Cerebellar nuclear complex (tissue), 1 donor: ENCODE measurements at places on chromosomes 3 and 15.

GRCh38 chr3:102979682-102980354, 545.0 kb downstream of the ZPLD1 start:
- no peak for DNase-seq

DNA sequence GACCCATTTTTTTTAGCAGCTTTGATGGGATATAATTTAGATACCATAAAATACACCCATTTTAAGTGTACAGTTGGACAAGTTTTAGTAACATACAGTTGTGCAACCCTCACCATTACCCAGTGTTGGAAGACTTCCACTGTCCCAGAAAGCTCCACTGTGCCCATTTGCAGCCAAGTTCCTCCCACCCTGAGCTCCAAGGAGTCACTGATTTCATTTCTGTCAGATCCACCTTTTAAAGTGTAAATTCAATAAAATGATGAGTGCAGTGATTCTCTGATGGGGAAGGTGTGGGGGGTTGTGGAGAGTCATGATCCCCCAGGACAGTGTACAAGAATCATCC, 93.2 kb upstream of the IGF1R start:
- DNase-seq: no peak

- DNase-seq: no peak
Measured at GRCh38 chr15:58678683-58679082, 70.8 kb downstream of the ADAM10 start.

- DNase-seq: no peak
Measured at GRCh38 chr3:87088993-87089841, 98.3 kb upstream of the VGLL3 start.

DNA sequence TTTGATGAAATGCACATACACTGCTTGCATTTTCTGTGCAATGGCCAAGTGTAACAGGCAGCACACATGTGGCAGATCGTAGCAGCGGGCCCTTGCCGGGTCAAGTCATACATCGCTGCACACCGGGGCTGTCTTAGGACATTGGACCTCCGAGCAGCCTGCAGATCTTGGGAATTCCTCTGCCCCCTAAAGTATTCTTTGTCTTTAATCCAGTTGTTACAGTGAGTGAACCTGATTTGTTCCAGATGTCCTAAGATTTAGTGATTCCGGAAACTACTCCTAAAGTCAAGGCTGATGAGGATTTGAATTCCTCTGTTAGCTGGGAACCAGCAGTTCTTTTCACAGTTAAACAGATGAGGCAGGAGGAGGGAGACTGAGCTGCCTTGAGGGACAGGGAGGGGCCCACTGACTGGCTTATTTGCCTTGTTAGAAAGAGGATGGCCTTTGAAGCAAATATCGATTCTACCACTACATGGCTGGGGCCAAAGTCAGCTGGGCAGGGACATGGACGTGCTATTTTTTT, 190.7 kb upstream of the CTDSPL start:
- DNase-seq: no peak

DNA sequence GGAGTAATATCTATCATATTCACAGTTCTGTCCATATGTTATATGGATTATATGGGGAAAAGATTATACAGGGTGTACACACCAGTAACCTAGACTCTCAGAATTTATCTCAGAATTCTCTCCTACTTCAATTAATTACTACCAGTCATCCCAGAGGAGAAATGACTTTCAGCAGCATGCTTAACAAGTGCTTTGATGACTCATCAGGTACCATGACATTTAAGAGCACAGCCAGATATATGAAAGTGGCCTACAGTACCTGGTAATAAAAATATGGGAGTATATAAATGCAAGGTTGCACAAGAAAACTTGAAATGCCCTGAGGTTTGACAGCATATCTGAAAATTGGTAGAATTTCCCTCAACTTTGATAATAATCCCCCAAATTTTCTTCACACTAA, 1273.0 kb downstream of the OTOL1 start:
- no peak for DNase-seq

DNA sequence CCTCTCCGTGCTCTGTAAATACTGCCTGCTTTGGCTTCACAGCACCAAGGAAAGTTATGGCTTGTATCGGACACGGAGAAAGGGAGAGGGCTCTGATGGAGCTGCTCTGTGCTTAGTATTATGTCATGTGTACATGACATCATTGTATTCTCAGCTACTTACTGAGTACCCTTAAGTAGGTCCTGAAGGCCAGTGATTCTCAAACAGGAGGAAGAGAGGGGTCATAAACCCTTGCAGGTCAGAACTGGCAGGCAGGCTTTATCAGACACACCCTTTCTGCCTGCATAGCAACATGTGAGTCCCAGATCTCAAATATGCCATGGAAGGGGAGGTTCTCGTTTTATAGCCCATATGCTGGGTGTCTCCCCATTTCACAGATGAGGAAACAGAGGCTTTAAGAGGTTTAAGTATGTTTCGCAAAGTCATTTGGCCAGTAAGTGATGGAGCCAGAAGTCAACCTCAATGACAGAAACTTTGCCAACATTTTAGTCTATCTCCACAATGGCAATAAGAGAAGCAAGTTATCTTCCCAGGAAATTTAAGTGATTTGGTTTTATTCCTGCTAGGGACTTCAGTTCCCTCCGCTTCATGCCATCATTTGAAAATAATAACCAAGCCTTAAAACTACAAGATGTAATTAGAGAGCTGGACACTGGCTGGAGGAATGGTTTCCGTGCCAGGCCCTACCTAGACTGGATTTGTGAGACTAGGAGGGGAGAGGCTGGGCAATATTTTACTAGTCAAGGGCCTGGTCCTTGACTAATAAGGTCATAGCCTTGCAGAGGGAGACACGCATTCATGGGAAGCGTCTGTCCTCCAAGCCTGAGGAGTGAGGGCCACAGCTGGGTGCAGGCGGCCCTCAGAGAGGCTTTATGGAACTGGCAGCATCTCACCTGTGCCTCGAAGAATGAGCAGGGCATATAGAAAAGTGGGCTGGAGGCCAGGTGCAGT, 133.0 kb downstream of the XXYLT1 start:
- DNase-seq: no peak

- DNase-seq: no peak
Measured at GRCh38 chr15:33150431-33150941, 44.0 kb downstream of the FMN1 start.

GRCh38 chr15:40091861-40092255, 16.8 kb downstream of the BMF start:
- no peak for DNase-seq

GRCh38 chr15:45384700-45385099, 6.4 kb upstream of the GATM start:
- DNase-seq: no peak

DNA sequence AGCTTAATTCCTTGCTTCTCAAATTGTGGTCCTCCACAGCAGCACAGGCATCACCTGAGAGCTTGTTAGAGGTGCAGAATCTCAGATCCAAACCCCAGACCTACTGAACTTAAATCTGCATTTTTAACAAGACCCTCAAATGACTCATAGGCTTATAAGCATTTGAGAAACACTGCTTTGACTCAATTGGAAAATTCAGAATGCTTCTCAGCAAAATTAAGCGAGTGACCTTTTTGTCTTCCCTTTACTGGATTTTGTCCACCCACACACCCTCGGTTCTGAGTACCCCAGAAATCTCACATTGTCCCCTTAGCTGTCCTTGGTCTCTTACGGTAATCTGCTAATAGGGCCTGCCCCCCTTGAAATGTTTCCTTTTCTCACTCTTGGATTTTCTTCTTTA, 17.9 kb downstream of the CD80 start:
- DNase-seq: no peak

DNA sequence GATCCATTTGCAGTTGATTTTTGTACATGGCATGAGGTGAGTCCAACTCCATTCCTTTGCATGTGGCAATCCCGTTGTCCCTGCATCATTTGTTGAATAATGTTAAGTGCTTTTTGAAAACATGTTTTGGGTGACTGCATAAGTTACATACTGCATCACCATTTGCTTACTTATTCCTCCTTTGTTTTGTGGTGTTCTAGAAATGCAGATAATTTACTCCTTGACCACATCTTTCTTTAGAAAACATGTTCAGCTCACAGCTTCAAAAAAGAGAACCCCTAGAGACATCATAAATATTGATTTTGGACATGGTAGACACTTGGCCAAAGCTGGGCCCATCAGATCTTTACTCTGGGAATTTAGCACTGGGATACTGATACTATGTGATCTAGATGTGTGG, 135.3 kb upstream of the DAZL start:
- no peak for DNase-seq

- DNase-seq: no peak
Measured at GRCh38 chr3:155766206-155766605, 21.3 kb upstream of the PLCH1 start.

- no peak for DNase-seq
Measured at GRCh38 chr3:20074226-20075063, 34.2 kb downstream of the KAT2B start.

- no peak for DNase-seq
Measured at GRCh38 chr3:13747627-13748026, 132.2 kb downstream of the WNT7A start.

DNA sequence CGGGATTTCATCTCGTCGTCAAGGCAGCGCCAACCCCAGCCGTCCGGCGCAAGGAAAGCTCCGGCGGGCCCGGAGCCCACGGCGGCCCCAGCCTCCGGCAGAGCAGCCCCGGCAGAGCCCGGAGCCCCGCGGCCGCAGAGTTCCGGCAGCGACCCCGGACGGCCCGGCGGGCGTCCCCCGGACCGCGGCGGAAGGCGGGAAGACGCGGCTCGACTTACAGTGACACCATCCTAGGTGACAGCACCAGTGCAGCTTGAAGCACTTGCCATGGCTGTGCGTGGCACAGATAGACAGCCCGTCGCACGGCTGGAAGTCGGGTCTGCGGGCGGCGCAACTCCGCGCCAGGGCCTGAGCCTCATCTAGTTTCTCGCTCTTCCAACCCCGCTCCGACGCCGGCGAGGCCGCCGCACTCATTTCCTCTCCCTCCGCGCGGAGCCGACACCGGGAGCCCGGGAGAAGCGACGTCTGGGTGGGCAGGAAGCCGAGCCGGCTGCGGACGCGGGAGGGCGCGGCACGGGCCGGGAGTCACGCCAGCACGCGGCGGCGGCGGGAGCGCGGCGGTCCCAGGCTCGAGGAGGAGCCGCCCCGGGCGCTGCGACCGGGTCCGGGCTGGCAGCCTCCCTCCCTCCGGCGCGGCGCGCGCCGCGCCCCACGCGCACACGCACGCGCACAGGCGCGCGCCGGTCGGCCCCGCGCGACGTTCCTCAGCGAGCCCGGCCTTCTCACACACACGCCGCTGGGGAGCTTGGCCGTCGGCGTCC, at the start of gene C3orf70:
Gene C3orf70 (minus strand): TSS at position 651 of the 761 bp plus-strand sequence. CDS start 237 bp downstream, at position 414.
- no peak for DNase-seq

GRCh38 chr3:57446318-57446841, 97.8 kb downstream of the DNAH12 start:
- no peak for DNase-seq
